ENCODE measurements at places on chromosomes 12 and 14.
A peak's percentile ranks its signal among the peaks of the same experiment; 100 is the strongest.

- DNase-seq, result no peak
Measured at GRCh38 chr14:101062601-101063000, 159.1 kb upstream of the RTL1 start.

GRCh38 chr12:91361864-91362263 is 179.2 kb upstream of the DCN start:
- DNase-seq, result peak; percentile 45

- DNase-seq, result no peak
Measured at GRCh38 chr12:74285773-74286172, 251.9 kb upstream of the ATXN7L3B start.

- DNase-seq, result no peak
Measured at GRCh38 chr12:111937429-111937828, 75.5 kb downstream of the TMEM116 start.

GRCh38 chr12:96177013-96177412 is 17.2 kb upstream of the ELK3 start:
- DNase-seq, result peak; percentile 16

DNA sequence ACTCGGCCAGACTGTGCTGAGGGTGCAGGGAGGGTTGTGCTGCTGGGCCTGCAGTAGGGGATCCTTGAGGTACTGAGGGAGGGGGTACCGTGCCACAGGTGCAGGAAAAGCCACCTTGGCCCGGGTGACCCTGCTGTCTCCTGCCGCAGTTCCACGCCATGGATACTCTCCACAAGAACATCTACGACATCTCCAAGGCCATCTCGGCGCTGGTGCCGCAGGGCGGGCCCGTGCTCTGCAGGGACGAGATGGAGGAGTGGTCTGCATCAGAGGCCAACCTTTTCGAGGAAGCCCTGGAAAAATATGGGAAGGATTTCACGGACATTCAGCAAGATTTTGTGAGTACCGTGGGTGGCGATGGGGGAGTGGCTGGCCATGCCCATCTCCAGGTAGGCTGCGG is 14.0 kb upstream of the CRIP2 start:
- no peak for DNase-seq

DNA sequence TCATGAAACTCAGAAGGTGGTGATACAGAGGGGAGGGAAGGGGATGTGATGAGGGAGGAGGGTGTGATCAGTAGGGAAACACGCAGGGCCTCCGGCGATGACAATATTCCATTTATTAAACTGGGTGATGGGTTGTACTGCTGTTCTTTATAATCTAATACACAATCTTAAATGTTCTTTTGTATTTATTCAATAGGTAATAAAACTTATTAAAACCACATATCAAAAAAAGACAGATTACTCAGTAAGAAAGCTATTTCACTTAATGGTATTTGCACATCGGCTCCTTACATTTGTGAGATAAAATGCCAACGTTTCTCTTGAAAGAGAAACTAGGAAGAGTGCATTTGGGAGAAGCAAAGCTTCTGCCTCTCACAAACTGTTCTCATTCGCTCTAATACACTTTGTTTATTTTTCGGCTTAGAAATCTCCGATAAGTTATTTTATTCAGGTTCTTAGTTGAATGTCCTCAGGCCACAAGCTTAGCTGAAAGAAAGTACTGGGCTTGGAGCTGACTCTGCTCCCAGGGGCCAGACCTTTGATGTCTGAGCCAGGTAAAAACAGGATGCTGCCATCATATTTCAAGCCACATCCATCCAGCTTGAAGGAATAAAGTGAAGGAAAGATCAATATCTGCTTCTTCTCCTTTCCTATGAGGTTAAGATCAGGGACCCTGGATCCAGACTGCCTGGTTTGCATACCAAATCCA is 17.5 kb downstream of the STON2 start:
- no peak for DNase-seq

GRCh38 chr14:24850072-24850471 is 199.9 kb downstream of the STXBP6 start:
- DNase-seq, result no peak
